MV-4-11 (cell line): ENCODE measurements at places on chromosomes 2 and 18.

GRCh38 chr18:57539702-57540101 lies 46.8 kb downstream of the FECH start:
- DNase-seq = no peak

DNA sequence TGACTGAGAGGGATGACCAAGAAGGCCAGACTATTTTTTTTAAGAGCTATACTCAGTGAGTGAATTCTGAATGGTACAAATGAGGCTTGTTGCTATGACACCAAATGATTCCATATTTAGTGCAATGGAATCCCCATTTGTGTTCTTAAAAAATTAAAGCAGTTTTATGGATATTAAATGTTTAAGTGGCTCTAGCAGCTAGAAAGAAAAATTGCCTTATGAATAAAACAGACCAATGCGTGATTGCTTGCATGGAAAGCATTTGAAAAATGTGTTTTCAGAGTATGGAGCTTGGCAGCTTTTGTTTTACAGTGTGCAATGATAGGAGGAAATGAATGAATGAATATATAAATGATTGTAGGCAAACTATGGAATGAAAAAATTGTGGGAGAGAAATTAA lies 238.8 kb upstream of the DPP10 start:
- DNase-seq = no peak

GRCh38 chr2:119820275-119820674 lies 60.6 kb downstream of the PTPN4 start:
- DNase-seq = no peak

DNA sequence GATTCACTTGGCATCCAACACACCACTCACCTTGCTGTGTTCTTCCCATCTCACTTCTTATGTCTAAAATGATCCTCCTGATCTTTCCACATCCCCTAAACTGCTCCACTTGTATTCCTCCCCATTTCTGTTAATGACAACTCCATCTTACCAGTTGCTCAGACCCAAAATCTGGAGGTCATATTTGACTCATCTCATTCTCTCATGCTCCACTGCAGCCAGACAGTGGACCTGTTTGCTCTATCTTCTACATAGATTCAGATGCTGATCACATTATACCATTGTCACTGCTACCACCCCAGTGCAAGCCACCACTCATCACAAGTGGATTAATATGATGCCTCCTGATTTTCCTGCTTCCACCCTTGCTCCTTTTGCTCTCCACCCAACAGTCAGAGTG lies 7.9 kb upstream of the NABP1 start:
- DNase-seq = no peak

GRCh38 chr2:88002359-88002707 lies 14.0 kb downstream of the RNU2-63P start:
- no peak for DNase-seq

DNA sequence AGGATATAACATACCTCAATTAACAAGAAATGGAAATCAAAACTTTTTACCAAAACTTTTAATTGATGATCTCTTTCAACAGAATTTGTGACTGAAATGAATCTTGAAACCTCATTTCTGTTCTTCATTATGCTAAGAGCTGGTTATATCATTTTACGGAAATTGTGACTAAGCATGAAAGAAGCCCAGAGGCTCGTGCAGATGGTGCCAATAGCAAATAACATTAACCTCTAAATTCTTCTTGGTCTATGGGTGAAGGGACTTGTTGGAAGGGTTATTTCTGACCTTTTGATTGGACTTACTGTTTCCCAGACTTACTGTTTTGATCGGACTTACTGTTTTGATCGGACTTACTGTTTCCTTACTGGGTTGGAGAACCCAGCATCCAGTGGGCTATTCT lies 435.6 kb downstream of the TDRD15 start:
- DNase-seq = no peak

GRCh38 chr2:11899264-11899818 lies 152.9 kb downstream of the LPIN1 start:
- DNase-seq = no peak

GRCh38 chr2:75077909-75078308 lies 119.5 kb downstream of the POLE4 start:
- DNase-seq = no peak

DNA sequence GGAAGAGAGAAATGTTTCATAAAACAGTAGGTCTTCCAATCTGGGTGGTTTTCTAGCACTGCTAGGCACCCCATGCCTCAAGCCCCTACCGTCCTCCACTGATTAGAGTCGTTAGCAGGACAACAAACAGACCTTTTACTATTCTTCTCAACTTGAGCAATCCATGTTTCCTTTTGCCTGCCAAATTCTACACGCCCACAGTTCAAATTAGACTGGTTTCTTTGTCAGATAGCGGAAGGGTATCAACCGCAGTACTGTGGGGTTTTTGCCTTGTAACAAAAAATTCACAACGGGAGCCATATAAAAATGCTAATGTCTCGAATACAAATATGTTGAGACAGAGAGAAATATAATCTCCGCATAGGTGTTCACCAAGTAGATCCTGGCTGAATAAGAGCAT lies 59.9 kb downstream of the VIT start:
- DNase-seq = no peak

GRCh38 chr2:124264551-124265091 lies 239.5 kb downstream of the CNTNAP5 start:
- DNase-seq = no peak

DNA sequence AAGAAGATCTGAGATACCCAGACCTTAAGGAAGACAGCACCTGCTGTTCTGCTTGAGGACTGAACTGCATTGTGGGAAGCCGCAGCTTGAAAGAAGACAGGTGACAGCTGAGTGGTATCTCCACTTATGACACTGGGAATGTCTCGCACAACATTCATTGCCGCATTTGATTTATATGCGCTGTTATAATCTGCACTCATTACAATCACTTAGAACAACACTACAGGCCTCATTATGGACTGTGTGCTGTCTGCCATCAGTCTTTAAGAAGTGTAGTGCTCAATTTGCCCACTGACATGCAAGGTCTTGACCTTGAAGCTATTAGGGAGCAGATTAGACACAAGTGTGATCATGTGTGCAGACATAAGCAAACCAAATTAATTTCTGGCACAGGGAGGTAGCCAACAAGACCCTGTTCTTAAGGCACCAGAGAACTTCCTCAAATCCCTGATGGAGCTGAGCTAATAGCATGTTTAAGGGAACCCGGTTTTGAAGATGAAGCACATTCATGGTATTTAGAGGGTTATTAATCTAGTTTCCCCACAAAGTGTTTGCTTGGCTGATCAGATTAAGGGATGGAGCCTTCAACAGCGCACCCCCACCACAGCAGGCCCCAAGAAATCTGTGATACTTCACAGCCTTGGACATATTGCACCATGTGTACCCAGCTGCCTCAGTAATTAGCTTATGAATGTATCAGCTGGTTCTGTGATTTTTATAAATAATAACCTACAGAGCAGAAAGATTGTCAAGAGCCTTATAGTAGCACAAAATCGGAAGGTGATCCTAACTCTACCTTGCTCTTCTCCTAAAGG lies 146.8 kb downstream of the SATB2 start:
- DNase-seq = no peak

- DNase-seq = no peak
Measured at GRCh38 chr18:64850791-64851190, 701.9 kb upstream of the LINC00305 start.

GRCh38 chr18:44465381-44465841 lies 215.3 kb upstream of the SETBP1 start:
- no peak for DNase-seq

DNA sequence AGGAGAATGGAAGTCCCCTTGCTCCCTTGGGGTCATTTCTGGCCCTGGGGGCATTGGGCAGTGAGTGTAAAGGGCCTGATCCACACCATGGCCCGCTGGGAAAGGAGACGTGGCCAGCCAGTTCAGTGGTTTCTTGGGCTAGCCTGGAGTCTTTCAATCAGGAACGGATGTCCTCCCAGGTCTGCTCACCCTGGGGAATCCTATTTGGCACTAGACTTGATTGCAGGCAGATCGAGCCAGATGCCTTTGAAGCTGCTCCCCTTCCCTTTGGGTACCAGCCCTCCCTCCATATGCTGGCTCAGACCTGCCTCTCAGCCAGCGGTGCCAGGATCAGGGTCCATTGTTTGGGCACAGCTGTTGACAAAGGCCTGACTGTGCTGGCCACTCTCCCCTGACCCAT lies 11.0 kb downstream of the FBLN7 start:
- DNase-seq = no peak

- DNase-seq = no peak
Measured at GRCh38 chr2:125455110-125455509, 1200.8 kb upstream of the GYPC start.

- no peak for DNase-seq
Measured at GRCh38 chr2:12684471-12684936, 32.2 kb upstream of the TRIB2 start.

- no peak for DNase-seq
Measured at GRCh38 chr18:30623401-30624065, 419.0 kb downstream of the DSC3 start.

GRCh38 chr2:62099523-62100175 lies 96.3 kb upstream of the B3GNT2 start:
- peak; percentile 8 for DNase-seq

DNA sequence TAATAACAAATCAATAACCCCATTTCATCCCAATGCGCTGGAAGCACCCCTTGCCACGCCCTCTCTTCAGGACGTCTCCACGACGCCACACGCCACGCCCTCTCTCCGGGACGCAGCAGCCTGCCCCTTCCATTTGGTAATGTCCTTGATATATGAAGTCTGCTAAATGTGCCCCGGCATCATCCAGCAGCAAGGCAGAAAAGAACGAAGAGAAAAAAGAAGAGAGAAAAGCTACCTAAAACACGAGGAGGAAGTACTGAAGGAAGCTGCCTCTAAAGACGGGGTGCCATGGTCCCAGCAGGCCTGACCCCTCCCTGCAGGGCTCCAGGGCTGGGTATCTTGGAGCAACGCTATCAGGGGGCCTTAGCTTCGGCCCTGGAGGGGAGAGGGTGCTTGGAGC lies 41.8 kb downstream of the CNGA3 start:
- DNase-seq = no peak

GRCh38 chr18:2536493-2536892 lies 34.8 kb downstream of the METTL4 start:
- no peak for DNase-seq

GRCh38 chr2:182229297-182229696 lies 197.5 kb downstream of the PDE1A start:
- DNase-seq = no peak

- DNase-seq = no peak
Measured at GRCh38 chr18:79756826-79757225, 40.9 kb upstream of the KCNG2 start.

DNA sequence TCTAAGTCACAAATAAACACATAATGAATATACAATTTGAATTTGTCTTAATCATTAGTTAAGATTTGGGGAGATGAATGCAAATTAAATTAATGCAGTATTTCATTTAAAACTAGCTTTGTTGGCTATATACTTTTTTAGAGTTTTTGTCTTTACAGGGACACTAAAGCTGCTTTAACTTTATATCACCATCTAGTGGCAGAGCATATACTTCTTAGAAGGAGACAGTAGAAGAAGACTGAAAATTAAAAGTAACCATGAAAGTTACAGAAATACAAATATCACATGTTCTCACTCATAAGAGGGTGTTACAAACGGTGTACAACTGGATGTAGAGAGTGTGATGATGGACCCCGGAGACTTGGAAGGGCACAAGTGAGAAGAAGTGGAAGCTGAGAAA lies 268.3 kb upstream of the NETO1 start:
- peak; percentile 10 for DNase-seq

- no peak for DNase-seq
Measured at GRCh38 chr2:3217646-3218045, 160.0 kb downstream of the EIPR1 start.

DNA sequence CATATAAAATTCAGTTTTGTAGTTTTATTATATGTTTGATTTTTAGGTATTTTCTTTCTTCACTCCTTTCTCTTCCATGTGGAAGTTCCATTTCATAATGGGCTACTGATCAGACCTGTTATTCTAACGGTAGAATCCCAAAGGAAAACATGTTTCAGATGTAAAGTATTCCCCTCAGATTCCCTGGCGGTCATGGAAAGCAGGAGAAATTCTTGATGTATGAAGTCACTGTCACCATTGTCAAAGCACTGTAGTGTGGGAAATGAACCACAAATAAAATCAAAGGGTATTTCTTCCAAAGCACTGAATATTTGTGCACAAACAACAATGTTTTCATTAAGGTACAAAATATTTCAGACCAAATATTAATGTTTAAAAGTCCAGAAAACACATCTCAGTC lies 237.3 kb upstream of the KLHL14 start:
- no peak for DNase-seq

- peak; percentile 3 for DNase-seq
Measured at GRCh38 chr2:217995731-217996231, 7.0 kb downstream of the TNS1 start.

- peak; percentile 80 for DNase-seq
Measured at GRCh38 chr18:48459465-48459864, 50.3 kb upstream of the ZBTB7C start.

GRCh38 chr18:2402084-2402483 lies 169.2 kb downstream of the METTL4 start:
- DNase-seq = no peak

GRCh38 chr18:319720-320119 lies 51.9 kb upstream of the THOC1 start:
- no peak for DNase-seq

GRCh38 chr2:80054346-80054675 lies 250.2 kb downstream of the LRRTM1 start:
- DNase-seq = no peak

DNA sequence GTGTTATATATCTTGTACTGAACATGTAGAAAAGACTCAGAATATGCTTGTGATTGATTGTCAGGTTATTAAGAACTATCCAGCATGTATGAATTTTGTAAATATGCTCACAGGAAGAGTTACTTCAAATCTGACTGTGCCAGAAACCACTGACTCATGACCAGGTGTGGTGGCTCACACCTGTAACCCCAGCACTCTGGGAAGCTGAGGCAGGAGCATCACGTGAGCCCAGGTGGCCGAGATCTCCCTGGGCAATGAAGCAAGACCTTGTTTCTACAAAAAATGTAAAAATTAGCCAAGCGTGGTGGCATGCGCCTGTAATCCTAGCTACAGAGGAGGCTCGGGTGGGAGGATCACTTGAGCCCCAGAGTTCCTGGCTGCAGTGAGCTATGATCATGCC lies 126.6 kb downstream of the COMMD1 start:
- DNase-seq = no peak

- DNase-seq = no peak
Measured at GRCh38 chr2:88942798-88943197, 251.3 kb downstream of the RPIA start.

GRCh38 chr18:36485772-36486171 lies 188.3 kb downstream of the FHOD3 start:
- no peak for DNase-seq

GRCh38 chr2:129820908-129821307 lies 158.6 kb upstream of the RAB6C start:
- DNase-seq = no peak
